Fibroblast of mammary gland (primary cell): ENCODE measurements at places on chromosomes 4 and X.

- peak; percentile 32 for DNase-seq
Measured at GRCh38 chrX:72120837-72121236, 10.9 kb downstream of the RTL5 start.

- no peak for DNase-seq
Measured at GRCh38 chr4:24855741-24856140, 57.1 kb downstream of the CCDC149 start.

DNA sequence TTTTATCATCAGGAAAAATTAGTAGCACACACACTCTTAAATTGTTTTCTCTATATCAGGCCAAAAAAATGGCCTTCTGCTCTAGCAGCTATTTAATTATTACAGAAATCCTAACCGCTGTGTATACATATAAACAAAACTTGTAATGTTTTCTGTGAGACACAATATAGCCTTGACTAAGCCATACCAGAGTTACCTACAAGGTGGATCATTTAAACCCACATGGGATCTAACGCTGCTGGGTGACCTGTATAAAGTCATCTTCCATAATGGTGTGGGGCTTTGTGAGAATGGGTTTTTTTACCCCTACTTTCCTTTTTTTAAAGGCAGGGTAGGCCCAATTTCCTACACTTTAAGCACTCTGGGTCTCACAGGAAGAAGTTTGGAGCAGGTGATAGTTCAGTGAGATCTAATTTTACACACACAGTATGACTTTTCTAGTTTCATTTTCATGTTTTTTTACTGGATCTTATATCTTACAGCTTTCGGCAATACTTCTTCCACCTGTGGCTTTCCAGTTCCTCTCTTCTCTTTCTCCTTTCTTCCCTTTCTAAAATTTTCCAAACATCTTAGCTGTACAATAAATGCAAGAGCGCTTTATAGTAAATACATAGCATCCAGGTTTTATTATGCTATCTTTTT lies 66.9 kb upstream of the MMAA start:
- DNase-seq: no peak

- no peak for DNase-seq
Measured at GRCh38 chr4:4607336-4608213, 65.7 kb upstream of the STX18 start.

GRCh38 chr4:88443486-88443885 lies 13.4 kb upstream of the HERC5 start:
- no peak for DNase-seq

GRCh38 chr4:88757067-88757466 lies 59.4 kb upstream of the NAP1L5 start:
- DNase-seq: no peak

DNA sequence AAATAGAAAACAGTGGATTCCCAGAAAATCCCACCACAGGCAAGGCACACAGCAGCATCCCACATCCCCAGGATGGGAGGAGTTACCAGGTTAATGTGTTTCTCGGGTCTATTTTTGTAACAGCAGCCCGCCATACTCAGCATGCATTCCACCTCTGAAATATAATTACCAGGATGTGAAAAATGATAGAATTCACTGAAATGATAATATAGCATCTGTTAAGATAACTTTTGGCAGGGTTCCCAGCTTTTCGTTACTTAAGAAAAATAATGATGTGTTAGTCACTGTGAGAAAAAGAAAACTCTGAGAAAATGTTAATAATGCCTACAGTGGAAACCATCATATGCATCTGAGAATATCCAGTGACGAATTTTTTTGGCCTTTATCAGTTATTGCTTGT lies 87.1 kb downstream of the VCX2 start:
- DNase-seq: peak; percentile 58

DNA sequence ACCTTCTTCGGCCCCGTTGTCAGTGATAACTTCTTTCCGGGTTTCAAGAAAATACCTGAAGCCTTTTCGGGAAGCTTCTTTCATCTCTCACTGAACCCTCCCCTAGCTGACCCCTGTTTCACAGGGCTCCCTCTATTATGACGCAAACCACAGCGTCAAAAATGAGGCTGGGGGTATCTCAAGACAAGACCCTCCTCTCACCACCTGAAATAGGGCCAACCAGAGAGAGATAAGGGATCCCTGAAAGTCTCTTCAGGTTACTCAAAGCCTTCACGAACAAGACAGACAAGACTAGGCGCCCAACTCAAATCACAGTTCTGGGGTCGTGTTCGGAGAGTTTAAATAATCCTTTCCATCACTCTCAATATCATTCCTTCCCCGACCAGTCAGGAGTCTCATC lies 1.2 kb downstream of the PHF8 start:
- no peak for DNase-seq

GRCh38 chr4:7807351-7807921 lies 132.2 kb downstream of the AFAP1 start:
- DNase-seq: no peak

- peak; percentile 15 for DNase-seq
Measured at GRCh38 chrX:140572724-140573123, 67.9 kb upstream of the SOX3 start.

GRCh38 chr4:103902730-103903129 lies 182.9 kb upstream of the TACR3 start:
- DNase-seq: no peak

GRCh38 chr4:24840362-24840761 lies 45.0 kb downstream of the SOD3 start:
- DNase-seq: no peak

DNA sequence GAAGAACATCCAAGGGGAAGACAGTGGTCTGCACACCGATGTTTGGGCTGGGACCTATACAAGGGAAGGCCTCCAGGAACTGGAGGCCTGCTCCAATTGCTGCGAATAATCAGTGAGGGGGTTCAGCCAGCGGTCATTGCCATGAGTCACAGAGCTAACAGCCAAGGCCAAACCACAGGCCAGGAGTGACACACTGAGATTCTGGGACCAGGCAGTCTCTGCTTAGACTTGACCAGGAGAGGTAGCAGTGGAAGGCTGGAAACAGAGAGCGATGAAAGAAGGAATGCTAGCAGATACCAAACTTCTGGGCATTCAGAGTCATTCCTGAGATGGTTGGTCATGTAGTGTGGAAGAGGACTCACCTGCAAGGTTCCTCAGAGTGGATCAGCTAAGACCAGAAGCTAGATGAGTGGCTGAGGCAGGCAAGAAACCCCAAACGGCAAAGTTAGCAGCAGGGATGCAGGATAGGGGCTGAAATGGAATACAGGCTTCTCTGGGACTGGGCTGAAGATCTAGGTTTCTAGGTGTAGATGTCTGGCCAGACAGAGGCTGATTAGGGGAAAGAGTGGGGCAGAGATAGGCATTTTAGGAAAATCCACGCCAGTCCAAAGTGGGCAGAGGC lies 54.7 kb downstream of the CNGA2 start:
- peak; percentile 86 for DNase-seq

DNA sequence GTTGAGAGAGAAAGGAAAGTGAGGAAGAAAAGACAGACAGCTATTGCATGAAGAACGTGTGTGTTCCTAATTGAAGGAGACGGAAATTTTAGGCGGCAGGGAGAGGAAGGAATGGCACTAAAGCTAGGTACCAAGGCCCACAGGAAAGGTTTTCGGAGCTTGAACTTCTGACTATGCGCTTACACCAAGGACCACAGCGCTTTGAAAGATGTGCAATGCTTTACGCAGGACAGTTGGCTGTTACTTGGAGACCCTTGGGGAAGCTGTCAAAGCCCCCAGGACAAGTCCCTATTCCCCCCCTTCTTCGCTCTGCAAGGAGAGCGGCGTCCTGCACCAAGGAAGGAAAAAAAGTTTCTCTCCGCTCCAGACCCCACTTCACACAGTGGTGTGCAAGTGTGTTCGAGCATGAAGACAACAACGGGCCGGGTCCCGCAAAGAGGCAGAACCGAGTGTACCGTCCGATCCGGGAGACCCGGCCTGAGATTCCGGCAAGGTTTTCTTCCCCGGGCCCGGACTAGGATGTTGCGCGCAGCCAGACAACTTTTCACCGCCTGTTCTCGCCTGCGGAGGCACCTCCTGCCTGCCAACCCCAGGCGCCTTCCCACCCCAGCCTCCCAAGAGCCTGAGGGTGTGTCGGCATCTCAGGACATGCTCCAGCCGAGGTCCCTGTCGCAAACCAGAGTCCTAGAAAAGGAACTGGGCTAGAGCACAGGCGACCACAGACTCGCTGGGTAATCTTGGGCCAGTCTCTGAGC lies 896 bp downstream of the KDR start:
- peak; percentile 16 for DNase-seq

- no peak for DNase-seq
Measured at GRCh38 chrX:39688576-39689375, 409.0 kb downstream of the BCOR start.

GRCh38 chr4:162952232-162952631 lies 214.5 kb downstream of the NAF1 start:
- DNase-seq: peak; percentile 12

GRCh38 chr4:53532521-53532920 lies 58.8 kb downstream of the LNX1 start:
- no peak for DNase-seq

DNA sequence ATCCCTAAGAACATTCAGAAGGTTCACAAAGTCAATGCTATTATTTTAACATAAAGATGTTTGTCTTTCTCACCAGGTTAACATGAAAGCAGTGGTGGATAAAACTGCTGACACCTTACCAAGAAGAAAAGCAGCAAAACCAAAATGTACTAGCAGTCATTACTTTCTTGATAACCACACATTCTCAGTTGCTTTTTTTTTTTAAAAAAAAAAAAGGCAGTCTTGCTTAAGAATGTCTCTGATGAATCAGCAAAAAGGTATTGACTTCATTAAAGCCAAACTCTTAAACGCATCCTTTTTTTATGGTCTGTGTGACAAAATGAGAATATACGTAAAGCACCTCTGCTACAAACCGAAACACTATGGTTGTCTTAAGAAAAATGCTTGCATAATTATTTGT lies 31.9 kb downstream of the CDKL2 start:
- DNase-seq: peak; percentile 38

GRCh38 chrX:39752815-39753214 lies 344.9 kb downstream of the BCOR start:
- peak; percentile 42 for DNase-seq

GRCh38 chr4:46432923-46433322 lies 43.0 kb upstream of the GABRA2 start:
- peak; percentile 62 for DNase-seq

- DNase-seq: peak; percentile 5
Measured at GRCh38 chr4:147182041-147182440, 236.4 kb upstream of the TTC29 start.

GRCh38 chrX:71930298-71930697 lies 19.7 kb downstream of the NHSL2 start:
- DNase-seq: peak; percentile 75

DNA sequence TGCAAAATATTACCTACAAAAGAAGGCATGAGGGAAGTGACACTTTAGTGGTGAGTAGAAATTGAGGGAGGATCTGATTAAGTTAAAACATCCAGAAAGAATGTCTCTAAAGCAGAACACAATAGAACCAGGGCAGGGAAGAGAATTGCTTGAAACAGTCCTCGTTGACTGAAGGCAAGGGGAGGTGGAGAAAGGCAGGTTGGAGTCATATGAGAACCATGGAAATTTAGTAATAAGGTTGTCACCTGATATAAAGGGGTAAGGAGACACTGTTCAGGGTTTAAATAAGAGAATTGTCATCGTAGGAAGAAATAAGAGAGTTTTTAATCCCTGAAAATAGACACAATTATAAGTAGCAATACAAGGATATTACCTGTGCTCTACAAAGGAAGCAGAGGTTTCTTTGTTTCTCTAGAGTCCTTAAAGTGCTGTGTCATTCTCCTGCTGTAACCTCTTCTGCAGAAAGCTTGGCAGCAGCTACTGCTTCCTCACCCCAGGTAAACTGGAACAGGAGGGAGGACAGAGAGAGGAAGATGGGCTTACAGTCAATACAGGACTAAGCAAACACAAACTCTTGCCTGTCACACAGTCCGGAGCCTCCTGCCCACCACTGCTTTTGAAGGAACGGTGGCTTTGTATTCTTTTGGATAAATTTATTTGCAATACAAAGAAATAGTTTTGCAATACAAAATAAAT lies 258.4 kb downstream of the PPARGC1A start:
- no peak for DNase-seq

- no peak for DNase-seq
Measured at GRCh38 chr4:3845094-3845743, 79.0 kb downstream of the ADRA2C start.

DNA sequence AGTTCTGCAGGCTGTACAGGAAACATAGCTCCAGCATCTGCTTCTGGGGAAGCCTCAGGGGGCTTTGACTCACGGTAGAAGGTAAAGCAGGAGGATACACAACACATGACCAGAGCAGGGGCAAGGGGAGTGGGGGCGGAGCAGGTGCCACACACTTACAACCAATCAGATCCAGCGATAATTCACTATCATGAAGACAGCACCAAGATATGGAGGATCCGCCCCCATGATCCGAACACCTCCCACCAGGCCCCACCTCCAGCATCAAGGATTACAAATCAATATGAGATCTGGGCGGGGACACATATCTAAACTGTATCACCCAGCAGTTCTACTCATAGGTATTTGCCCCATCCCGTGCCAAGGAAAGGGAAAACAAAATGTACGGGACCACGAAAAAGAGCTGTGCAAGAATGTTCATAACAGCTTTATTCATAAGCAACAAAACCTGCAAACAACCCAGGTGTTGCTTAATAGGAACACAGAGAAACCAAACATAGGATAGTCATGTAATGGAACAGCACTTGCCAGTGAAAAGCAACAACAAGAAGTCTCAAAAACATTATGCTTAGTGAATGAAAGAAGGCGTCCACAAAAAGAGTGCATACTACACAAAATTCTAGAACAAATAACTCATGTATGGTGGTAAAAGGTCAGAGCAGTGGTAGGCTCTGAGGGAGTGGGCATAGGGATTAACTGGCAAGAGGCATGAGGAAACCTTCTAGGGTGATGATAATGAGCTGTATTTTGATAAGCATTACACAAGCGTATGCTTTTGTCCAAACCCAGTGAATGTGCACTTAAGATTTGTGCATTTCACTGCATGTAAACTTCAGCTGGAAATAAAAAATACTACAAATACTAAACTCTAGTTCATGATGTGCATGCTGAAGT lies 130.9 kb upstream of the FAM9B start:
- DNase-seq: peak; percentile 29

DNA sequence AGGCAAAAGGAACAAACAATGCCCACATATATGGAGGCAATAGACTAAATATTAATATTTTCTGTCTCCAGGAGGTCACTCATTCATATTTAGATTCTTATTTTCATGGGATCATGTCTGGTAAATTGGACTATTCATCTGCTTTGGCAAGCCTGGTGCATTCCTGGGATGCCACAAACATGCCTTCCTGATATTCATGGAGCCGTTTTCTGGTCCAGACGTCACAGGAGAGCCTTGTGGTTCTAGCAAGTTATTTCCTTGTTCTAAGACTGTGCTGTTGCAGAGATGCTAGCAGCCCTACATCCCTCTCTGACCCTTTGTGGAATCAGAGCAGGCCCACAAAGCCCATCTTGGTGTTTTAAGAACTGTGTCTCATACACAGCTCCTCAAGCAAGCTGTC lies 16.1 kb upstream of the EXOSC9 start:
- peak; percentile 94 for DNase-seq

DNA sequence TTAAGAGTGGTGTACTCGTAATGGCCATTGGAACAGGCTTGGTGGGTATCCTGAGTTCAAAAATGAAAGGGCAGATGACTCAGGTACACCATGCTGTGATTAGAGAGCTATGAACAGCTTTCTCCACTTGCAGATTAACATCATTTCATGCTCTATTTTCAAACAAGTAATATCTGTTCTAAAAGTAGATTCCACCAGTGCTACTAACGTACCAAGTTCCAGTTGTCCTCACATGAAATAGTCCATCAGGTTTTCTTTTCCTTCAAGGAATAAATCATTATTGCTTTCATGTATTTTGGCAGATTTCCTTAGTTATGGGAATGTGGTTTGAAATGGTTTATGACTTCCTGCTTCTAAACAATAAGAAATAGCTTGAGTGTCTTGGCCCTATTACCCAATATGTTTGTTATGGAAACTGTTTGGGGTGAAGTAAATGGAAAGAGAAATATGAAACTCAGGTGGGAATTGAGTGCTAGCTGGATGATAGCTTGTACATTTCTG lies 49.9 kb downstream of the PCDH7 start:
- peak; percentile 71 for DNase-seq
